ENCODE measurements at places on chromosomes 2 and 18.
A peak's percentile ranks its signal among the peaks of the same experiment; 100 is the strongest.

DNA sequence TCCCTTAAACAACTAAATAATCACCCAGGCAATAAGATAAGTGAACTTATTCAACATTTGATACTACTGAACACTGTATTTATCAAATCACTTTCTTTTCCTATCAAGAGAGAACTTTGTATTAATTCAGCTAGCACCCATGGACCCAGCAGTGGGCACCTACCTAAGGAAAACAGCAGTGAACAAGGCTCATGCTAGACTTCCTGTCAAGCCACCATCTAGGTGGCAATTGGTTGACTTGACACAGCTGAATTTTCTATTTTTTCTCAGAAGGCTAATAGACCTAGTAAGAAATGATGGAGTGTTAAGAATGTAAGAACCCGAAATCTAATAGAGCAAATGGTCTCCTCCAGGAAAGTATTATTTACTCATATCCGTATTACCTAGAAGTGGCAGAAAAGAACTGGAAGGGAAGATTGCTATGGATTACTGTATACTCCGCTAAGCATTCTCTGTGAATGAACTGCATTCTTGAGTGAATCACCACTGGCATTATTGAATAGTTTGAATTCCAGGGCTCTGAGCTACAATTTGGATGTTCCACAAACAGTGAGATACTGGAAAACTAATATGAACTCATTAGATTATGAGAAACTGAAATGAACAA is 988.2 kb upstream of the CDH2 start:
- no peak for DNase-seq

GRCh38 chr2:60529785-60530627 is 23.4 kb downstream of the BCL11A start:
- DNase-seq = no peak

- DNase-seq = no peak
Observed at GRCh38 chr2:74495440-74495839, 4.0 kb downstream of the LBX2 start.

GRCh38 chr18:73461038-73461779 is 593.4 kb upstream of the NETO1 start:
- DNase-seq = no peak

DNA sequence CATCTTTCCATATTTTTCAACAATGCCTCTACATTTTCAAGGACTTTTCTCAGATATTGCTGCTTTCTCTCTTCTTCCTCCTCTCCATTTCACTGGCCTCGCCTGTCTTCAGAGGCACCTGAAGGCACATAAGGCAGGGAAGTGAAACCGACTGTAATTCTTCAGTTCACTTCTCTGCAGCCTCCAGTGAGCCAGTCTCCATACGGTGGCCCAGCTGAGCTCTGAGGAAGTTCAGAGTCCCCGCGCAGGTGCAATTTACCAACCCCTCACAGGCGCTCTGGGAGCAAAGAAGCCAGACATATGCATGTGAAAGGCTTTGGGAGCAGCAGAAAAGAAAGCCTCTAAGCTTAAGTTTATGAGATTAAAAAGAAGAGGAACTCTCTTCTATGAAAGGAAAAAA is 12.4 kb downstream of the KLHL14 start:
- DNase-seq = no peak

DNA sequence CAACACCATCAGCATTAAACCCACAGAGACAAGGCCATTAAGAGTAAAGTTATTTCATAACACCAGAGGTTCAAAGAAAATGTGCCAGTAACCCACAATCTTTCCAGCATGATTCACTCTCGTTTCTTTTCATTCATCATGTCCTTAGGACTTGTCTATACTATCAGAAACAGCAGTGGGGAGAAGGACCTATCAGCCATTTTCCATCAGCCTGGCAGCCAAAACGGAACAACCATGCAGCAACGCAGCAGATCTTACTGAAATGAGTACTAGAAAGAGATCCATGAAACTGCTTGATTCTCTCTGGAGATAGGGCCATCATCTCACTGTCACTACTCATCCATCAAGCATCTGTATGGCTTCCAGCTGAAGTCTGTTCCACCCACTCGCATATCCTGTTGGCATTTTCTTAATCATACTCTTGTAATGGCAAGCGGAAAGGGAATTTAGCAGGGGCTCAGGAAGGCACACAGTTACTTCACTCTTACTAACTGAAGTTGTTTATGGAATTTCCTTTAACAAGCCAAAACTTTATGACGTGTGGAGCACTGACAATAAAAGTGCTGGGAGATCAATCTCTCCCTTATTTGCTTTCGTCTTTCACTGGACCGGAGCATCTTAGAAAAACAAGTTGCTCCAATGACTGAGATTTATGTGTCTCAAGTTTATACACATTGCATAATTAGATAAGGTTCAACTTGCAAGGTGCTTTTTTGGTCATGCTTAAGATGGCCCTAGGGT is 69.7 kb downstream of the EPHA4 start:
- peak; percentile 20 for DNase-seq

DNA sequence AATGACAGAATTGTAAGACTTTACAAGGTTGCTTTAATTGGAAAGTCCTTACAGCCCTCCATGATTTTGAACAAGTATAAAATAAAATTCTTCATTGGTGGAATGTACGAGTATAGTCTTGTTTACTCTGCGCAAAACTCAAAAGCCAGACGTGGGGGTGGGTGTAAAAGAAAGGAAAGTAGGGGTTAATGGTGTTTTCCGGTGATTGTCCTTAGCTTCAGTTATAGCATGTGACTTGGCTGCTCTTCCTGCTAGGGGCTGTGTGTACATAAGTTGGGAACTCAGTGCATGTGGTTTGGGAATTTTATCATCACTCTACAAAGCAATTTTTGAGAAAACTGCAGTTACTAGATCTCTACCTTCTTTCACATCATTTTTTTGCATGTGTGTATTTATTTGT is 82.4 kb upstream of the CAVIN2 start:
- DNase-seq = no peak

DNA sequence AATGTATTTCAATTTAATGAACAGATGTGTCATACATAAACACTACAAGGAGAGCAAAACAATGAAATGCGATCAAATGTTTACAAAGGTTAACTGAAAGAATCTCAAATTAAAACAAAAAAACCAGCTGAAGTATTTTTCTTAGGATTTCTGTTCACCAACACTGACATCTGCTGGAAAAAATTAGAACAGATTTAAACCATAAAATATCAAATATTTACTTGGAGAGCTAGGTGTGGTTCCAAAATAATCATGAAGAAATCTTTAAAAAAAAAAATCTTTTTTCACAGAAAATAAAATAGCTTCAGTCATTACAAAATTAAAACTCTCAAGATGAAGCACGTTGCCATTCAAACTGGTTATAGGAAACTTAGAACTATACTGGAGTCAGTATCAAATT is 13.8 kb downstream of the MMADHC start:
- DNase-seq = no peak

- no peak for DNase-seq
Observed at GRCh38 chr2:50018292-50018691, 864.0 kb upstream of the FSHR start.

GRCh38 chr2:215940645-215941184 is 72.6 kb downstream of the MREG start:
- DNase-seq = no peak

DNA sequence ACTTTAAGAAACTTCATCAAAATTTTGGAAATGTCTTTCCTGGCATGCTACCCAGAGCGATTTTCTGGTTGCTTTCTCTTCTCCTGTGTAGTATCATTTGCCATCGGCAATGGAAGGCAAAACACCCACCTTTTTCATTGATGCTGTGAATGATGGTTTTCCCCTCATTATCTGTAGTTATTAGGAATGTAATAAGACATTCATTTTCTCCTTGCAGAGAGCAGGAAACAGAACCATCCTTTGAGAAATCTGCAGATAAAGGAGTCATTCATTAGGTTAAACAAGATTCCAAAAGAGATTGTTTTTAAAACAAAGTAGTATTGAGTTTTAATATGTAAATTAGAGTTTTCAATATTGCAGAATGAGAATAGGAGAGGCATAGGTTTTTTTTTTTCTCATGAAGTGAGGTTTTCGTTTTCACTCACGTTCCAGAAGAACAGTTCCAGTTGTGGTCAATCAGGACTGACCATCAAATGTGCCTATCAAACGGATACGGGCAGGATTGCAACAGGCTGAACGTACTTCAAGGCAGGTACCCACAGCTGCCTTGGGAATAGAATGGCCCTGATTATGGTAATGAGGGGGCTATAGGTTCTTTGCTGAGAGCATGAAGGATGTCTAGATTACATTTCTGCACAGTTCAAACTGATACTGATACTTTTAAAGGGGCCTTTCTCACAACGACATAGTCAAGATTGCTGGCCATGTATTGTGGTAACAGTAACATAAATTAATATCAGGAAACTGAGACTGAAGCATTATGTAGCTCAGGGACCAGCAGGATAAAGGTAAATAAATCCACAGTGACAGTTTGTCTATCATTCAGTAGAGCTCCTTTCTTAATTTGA is 49.8 kb upstream of the PLA2R1 start:
- DNase-seq = no peak

DNA sequence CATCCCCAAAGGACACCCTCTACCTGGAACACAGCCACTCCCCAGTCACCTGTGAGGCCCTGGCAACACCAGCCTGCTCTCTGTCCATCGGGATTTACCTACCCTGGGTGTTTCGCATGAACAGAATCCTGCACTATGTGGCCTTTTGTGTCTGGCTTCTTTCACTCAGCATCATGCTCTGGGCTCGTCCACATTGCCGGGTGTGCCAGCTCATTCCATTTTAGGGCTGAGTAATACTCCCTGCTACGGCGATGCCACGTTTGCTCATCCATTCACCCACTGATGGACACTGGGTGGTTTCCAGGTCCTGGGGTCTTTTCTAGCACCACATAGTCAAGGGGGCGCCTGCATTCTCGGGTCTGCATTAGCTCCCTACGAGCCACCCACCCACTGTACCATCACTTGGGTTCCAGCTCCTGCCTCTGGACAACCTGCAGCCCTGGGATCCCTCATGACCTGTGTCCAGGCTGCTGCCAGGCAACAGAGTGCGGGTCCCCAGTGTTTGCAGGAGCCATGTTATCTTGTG is 22.0 kb downstream of the KCNF1 start:
- no peak for DNase-seq

- DNase-seq = no peak
Observed at GRCh38 chr2:25411281-25411680, 69.6 kb upstream of the DNMT3A start.

GRCh38 chr18:46152808-46153617 is 48.8 kb downstream of the HAUS1 start:
- no peak for DNase-seq

GRCh38 chr2:27306573-27307286 is 1.5 kb downstream of the UCN start:
- no peak for DNase-seq

- DNase-seq = no peak
Observed at GRCh38 chr2:101843048-101843447, 145.5 kb downstream of the MAP4K4 start.

DNA sequence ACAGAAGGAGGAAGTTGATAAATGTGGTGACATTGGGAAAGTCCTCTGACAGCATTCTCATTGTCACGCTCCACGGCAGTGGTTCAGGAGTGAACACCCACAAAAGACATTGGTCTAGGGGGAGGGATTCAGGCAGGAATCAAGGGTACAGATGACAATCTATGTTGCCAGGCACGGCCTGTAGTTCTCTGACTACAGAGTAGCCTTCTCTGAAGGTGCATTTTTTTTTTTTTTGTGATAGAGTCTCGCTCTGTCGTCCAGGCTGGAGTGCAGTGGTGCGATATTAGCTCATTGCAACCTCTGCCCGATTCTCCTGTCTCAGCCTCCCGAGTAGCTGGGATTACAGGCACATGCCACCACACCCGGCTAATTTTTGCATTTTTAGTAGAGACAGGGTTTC is 7.4 kb upstream of the MOB1A start:
- DNase-seq = no peak

GRCh38 chr2:27955384-27956161 is 65.0 kb downstream of the BABAM2 start:
- DNase-seq = no peak

- no peak for DNase-seq
Observed at GRCh38 chr2:238415036-238415764, 11.5 kb upstream of the ASB1 start.

GRCh38 chr2:137056704-137057103 is 291.4 kb downstream of the THSD7B start:
- no peak for DNase-seq

GRCh38 chr2:142723236-142723635 is 154.2 kb upstream of the KYNU start:
- DNase-seq = no peak

DNA sequence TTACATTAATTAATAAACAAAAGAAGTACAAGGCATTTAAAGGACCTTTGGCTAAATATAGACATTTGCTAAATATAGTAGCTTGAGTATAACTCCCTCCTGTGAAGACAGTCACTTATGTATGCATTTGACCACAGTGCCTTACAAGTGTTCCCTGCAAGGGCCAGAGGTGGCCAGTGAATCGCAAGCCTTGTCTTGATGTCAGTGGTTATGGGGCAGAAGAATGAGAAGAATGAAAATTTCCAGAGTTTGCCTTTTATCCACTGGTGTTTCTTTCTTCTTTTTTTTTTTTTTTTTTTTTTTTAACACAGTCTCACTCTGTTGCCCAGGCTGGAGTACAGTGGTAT is 1.8 kb downstream of the LRRFIP1 start:
- no peak for DNase-seq

DNA sequence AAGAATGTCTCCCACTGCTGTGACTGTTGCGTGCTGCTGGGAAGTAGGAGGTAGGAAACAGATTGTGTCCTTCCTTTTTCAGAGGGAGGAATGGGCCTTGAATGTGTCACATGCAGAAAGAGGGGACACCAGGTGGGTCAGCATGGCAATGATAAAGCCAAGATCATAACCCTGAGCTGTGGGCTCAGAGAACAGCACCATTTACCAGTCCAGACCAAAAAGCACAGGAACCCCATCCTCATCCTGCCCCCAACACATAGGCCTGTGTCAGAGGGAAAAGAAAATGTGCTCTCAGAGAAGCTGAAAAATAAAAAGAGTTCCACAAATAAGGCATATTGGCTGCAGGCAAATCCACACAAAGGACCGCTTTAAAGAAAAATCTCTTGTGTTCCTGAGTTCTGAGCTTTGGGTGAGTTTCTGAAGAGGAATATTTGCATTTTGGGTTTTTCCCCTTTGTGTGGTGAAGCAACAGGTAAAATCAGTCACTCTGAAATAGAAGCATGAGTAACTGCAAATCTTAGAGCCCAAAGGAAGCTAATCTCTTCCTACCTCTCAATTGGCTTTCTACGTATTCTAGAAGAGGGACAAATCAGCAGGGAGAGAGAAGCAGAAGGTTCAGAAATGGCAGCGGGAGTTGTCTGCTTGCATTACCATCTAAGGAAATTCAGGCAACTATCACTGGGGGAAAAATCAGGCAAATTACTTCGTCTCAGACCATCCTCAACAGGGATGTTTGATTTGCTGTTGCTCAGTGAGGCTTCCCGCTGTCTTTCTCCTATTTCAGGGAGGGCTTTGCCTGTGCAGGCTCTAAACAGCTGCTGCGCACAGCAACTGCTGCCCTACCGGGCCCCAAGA is 106.8 kb downstream of the BCL11A start:
- DNase-seq = no peak

Measured in HEK293T (cell line).